Heart left ventricle (tissue), 16 donors: ENCODE measurements at places on chromosomes 7 and 10. TPM values are rescaled to one million over a fixed set of nuclear protein-coding genes. Genes with fewer than 3 reads are reported as not detected.

Gene VPS41
- 54.9 TPM for total RNA-seq

Gene CHCHD3
- 189 TPM for total RNA-seq

GRCh38 chr10:14282276-14282675 is 48.4 kb downstream of the FRMD4A start:
- no peaks in the 10 kb centered on the region for H3K4me1 ChIP-seq
- no peaks in the 10 kb centered on the region for H3K36me3 ChIP-seq
- no peak for DNase-seq
- peaks cover 4% of the 10 kb centered on the region for H3K27me3 ChIP-seq
- no peak overlapping the region for H3K4me3 ChIP-seq

DNA sequence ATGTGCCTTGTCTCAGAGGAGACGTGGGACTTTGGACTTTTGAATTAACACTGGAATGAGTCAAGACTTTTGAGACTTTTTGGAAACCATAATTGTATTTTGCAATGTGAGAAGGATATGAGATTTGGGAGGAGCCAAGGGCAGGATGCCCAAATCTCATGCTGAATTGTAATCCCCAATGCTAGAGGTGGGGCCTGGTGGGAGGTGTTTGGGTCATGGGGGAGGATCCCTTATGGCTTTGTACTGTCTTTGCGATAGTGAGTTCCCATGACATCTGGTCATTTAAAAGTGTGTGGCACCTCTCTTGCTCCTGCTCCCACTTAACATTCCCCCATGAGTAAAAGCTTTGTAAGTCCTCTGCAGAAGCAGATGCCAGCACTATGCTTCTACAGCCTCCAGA is 39.2 kb downstream of the DNAJC9 start:
- no peak overlapping the region for H3K27ac ChIP-seq
- DNase-seq: no peak
- no peak overlapping the region for H3K4me3 ChIP-seq
- no peaks in the 10 kb centered on the region for H3K4me1 ChIP-seq
- H3K27me3 ChIP-seq: no peaks in the 10 kb centered on the region

DNA sequence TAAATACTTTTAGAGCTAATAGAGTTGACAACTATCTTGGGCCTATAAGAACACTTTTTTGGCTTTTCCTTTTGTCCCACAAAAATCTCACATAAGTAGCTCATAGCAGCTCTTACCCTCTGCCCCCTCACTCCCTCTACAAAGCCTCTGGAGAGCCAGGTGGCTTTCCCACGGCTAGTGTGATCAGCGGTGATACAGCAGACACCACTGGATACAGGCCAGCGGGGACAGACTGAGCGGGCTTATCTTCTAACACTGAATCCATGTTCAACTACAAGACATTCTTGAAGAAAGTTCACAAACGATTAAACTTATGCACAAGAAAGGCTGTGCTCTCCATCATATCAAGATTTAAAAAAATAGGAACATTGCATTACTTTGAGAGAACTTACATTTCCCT is 377.2 kb downstream of the PARD3 start:
- H3K4me3 ChIP-seq: no peak overlapping the region
- no peak overlapping the region for H3K27ac ChIP-seq
- H3K27me3 ChIP-seq: no peaks in the 10 kb centered on the region
- H3K36me3 ChIP-seq: no peaks in the 10 kb centered on the region

- no peaks in the 10 kb centered on the region for H3K4me1 ChIP-seq
- no peaks in the 10 kb centered on the region for H3K27me3 ChIP-seq
- H3K27ac ChIP-seq: no peak overlapping the region
- no peaks in the 10 kb centered on the region for H3K36me3 ChIP-seq
Observed at GRCh38 chr7:70313687-70314086, 715.4 kb downstream of the AUTS2 start.

DNA sequence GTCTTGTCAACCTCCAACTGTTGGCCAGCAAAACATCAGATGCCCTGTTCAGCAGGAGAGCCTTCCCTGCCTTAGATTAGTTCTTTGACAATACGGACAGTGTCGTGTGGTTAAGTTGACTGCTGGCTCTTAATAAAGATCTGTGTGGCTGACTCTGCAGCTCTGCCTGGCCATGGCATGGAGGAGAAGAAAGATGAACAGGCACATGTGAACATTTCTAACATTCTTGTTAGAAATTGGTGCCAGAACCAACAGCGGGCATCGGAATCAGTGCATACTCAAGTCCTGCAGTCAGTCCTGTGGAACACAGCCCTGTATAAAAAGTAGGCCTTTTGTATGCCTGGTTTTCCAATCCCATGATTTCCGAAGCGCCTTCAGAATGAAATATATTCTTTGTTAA is 455.6 kb downstream of the POM121L12 start:
- H3K4me3 ChIP-seq: no peak overlapping the region
- H3K27me3 ChIP-seq: no peaks in the 10 kb centered on the region
- H3K27ac ChIP-seq: no peak overlapping the region
- DNase-seq: no peak

DNA sequence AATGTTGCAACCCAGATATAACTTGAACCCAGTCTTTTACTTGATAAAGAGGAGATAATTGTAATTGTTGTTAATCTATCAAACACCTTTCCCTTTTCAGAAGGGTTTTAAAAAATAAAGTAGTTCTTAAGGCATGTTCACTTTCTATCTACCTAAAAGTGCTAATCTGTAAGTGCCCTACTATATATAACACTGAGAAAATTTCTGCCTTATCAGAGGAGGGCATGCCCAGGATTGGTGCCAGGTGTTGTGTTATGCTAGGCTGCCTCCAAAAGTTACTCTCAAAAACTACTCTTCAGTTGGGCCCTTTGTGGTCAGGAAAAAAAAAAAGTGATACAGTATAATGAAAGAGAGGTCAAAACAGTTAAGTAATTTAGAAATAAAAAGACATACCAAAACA is 36.3 kb downstream of the SMNDC1 start:
- H3K36me3 ChIP-seq: no peaks in the 10 kb centered on the region
- H3K4me1 ChIP-seq: no peaks in the 10 kb centered on the region
- no peak overlapping the region for H3K4me3 ChIP-seq
- H3K27me3 ChIP-seq: no peaks in the 10 kb centered on the region

DNA sequence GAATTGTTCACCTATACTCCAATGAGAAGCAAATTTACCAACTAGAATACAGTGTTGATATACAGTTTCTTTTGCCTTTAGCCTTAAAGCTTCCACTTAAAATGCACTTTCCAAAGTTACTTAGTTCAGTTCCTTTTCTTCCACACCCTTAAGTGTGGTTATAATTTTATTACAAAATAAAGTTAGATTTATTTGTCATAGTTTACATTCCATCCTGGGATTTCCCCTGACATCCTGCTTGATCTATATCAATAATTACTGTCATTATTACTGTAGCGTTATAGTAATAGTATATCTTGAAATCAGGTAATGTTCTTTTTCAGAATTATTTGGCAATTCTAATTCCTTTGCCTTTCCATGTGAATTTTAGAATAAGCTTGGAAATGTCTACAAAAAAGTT is 23.3 kb upstream of the MEST start:
- no peaks in the 10 kb centered on the region for H3K4me1 ChIP-seq
- DNase-seq: no peak
- H3K4me3 ChIP-seq: no peak overlapping the region

DNA sequence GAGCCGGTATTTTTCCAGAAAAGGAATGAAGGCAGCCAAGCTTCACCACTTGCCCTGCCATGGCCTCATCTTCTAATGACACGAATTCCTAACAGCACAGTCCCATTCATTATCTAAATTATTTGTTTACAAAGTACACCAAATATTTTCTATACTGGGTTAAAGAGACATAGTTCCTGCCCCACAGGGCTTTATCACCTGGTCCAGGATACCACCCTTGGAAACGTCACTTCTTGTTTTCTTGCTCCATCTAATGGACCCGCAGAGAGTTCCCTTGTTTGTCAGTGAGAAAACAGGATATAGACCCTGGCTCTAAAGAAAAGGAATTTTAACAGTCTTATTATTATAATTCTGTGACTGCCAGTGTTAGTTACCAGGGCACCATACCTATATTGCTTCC is 1165.4 kb downstream of the GATA3 start:
- H3K4me1 ChIP-seq: no peaks in the 10 kb centered on the region
- peaks cover 13% of the 10 kb centered on the region for H3K27me3 ChIP-seq
- H3K4me3 ChIP-seq: no peak overlapping the region
- H3K36me3 ChIP-seq: no peaks in the 10 kb centered on the region
- no peak overlapping the region for H3K27ac ChIP-seq

DNA sequence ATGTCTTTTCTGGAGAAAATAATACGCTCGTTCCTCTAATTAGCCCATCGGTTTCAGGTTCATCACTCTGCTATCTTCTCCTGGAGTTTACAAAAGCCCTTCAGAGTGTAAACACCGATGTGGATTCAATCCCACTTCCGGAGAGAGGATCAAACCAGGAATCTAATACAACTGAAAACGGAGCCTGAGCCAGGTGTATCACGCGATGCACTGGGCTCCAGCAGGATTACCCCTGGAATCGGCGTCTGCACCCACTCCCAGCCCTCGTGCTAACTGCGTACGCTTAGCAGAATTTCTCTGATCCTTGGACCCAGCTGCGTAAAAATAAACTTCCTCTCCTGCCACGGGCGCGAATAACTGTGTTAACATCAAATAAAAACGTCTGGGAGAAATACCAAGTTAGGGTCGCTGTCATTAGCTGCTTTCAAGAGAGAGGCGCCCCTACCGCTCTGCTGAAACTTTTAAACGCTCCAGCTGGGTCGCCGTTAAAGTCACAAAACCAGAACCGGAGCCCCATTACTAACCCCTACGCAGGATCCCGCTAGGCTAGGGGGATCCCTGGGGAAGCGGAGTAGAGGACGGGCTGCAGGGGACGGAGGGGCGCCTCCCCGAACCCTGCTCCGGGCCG is 502 bp downstream of the ZNF3 start:
- H3K27me3 ChIP-seq: no peaks in the 10 kb centered on the region
- peaks cover 26% of the 10 kb centered on the region for H3K36me3 ChIP-seq
- DNase-seq: no peak
- H3K4me1 ChIP-seq: peaks cover 42% of the 10 kb centered on the region
- H3K27ac ChIP-seq: peak overlapping the region; percentile 87

DNA sequence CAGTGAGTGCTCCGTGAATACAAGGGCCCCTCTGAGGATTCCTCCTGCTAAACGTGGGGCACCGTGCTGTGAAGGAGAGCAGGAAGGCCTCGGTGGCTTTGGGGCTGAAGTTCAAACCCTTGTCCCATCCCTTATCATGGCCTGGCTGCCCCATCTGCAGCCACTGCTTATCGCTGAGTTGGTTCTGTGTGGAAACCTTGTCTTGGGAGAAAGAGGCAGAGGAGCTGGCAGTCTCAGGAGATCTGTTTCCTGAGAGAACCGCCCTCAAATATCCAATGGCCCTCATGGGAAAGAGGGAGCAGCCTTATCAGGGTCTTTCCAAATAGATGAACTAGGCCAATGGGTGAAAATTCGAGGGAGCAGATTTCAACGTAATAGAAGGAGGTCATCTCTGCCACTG is 52.0 kb upstream of the NRF1 start:
- no peak for DNase-seq
- H3K27ac ChIP-seq: no peak overlapping the region
- no peak overlapping the region for H3K4me3 ChIP-seq
- H3K36me3 ChIP-seq: no peaks in the 10 kb centered on the region
- no peaks in the 10 kb centered on the region for H3K4me1 ChIP-seq

GRCh38 chr7:122403113-122403512 is 98.6 kb upstream of the FEZF1 start:
- no peaks in the 10 kb centered on the region for H3K4me1 ChIP-seq
- no peaks in the 10 kb centered on the region for H3K27me3 ChIP-seq
- no peak overlapping the region for H3K4me3 ChIP-seq
- no peaks in the 10 kb centered on the region for H3K36me3 ChIP-seq
- no peak for DNase-seq

DNA sequence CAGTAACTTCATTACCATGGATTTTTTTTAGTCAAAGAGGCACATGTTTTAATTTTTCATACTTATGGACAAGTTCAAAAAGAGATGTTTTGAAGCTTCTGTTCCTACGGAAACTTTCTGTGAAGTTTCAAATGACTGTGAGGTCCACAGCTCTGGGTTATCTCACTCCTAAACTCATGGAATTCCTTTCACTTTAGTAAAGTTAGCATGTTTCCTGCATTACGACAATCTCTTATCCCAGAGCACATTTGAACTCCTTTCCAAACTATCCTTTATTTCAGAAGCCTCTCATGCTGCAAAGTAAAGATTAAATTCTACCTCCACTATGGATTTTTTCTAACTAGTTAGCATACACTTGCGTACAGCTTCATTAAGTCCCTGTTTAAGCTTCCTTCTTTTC is 15.3 kb upstream of the ADD3 start:
- no peak for DNase-seq
- no peak overlapping the region for H3K4me3 ChIP-seq
- no peaks in the 10 kb centered on the region for H3K27me3 ChIP-seq
- H3K4me1 ChIP-seq: peaks cover 9% of the 10 kb centered on the region
- peak overlapping the region; percentile 19 for H3K27ac ChIP-seq

DNA sequence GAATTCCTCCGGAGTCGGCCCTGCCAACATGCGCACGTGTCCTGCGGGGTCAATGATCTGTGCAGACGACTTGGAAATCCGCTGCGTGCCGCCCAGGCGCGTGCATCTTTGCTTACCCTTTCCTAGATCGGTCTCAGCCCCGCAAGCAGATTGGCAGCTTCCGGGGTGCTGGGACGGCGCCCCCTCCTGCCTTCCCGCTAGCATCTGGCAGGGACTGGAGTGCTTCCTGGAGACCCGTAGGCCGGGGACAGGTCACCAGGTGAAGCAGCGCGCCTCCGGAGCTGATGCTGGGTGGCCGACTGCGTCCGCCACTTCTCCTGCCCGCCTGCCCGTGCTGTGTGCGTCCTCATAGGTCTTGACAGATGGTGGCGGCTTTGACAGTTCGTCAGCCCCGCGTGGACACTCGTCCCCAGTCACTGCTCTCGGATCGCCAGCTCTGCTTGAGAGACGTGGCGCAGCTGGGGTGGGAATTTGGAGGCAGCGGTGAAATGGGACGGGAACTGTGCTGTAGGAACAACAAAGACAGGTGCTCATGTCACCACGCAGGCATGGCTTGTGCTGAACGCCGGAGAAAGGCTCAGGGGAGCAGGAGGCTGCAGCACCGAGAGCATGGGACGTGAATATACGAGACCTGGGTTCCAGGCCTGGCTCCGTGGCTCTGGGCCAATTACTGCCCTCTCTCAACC is 21.9 kb upstream of the KCNK18 start:
- peaks cover 9% of the 10 kb centered on the region for H3K4me1 ChIP-seq
- no peak overlapping the region for H3K27ac ChIP-seq
- no peak for DNase-seq
- peaks cover 26% of the 10 kb centered on the region for H3K27me3 ChIP-seq
- H3K4me3 ChIP-seq: peak overlapping the region; percentile 44
- H3K36me3 ChIP-seq: no peaks in the 10 kb centered on the region

DNA sequence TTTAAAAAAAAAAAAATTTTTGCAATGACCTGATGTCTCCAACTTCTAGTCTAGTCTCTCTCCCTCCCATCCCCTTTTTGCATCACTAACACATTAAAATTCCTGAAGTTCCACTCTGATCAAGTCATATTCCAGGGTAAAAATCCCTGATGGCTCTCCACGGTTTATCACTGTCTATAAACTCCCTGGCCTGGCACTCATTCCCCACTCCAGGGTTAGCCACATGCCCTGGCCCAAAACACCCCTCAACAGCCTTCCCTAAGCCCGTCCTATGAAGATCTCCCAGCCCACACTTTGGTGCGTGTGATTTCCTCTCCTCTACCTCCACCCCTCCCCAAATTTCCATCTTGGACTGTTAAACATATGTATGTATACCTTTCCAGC is 125.4 kb downstream of the JAZF1 start:
- no peak for DNase-seq
- H3K27ac ChIP-seq: no peak overlapping the region
- no peak overlapping the region for H3K4me3 ChIP-seq
- H3K27me3 ChIP-seq: no peaks in the 10 kb centered on the region
- H3K36me3 ChIP-seq: no peaks in the 10 kb centered on the region

- H3K36me3 ChIP-seq: no peaks in the 10 kb centered on the region
- DNase-seq: no peak
- no peaks in the 10 kb centered on the region for H3K4me1 ChIP-seq
- no peaks in the 10 kb centered on the region for H3K27me3 ChIP-seq
- H3K4me3 ChIP-seq: no peak overlapping the region
- H3K27ac ChIP-seq: no peak overlapping the region
Observed at GRCh38 chr10:44724415-44725174, 186.5 kb upstream of the TMEM72 start.
